ENCODE measurements at places on chromosomes 12 and 14.

GRCh38 chr12:5371631-5372030, 60.3 kb upstream of the NTF3 start:
- no peak for DNase-seq

DNA sequence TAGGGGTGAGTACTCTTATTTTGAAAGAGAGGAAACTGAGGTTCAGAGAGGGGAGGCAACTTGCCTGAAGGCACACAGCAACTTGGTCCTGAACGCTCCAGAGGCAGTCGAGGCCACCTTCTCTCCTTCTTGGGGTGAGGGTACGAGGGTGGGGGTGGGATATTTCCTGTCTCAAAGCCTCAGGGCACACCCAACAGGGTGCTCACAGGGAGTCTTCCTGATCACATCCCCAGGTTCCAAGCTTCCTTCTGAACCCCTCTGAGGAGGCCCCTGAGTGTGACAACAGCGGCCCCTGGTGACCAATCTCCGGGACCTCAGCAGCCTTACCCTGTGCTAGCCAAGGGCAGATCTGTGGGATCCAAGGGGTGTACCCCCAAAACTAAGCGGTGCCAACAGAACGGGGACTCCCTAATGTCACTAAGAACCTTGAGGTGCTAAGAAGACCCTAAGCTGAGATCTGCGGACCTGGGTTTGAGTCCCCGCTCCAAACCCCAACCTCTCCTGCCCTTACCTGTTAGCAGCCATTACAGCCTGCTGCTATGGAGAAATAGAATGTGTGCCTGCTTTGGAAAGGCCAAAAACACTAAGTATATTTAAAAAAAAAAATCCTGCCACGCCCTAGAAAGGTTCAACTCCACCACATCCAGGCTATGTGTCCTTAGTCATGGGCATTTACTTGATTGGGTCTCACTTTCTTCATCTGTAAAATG, 57.9 kb downstream of the TRPV4 start:
- DNase-seq = peak; percentile 42

GRCh38 chr12:78964521-78964920, 99.9 kb downstream of the SYT1 start:
- no peak for DNase-seq

GRCh38 chr14:104688505-104689108, 811 bp upstream of the INF2 start:
- no peak for DNase-seq

- no peak for DNase-seq
Measured at GRCh38 chr14:105294142-105294597, 6.6 kb downstream of the BRF1 start.

DNA sequence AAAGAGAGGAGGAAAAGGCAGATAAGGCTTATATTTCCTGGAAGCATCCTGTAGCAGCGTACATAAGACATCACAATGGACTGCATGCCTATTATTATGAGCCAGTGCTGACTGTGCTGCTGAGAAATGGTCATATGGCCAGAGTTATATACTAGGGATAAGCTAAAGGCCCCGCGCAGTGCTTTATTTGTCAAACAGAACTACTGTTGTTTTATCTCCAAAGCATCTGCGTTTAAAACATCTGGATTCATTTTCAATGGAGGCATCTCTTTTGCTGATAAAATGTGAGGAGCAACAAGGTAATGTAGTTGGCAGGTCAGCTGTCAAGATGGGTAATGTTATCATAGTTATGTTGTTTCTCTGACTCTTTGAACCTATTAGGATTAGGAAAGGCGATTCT, 28.0 kb upstream of the LMNTD1 start:
- no peak for DNase-seq

GRCh38 chr12:130933269-130933995, 20.3 kb upstream of the ADGRD1 start:
- DNase-seq = no peak

DNA sequence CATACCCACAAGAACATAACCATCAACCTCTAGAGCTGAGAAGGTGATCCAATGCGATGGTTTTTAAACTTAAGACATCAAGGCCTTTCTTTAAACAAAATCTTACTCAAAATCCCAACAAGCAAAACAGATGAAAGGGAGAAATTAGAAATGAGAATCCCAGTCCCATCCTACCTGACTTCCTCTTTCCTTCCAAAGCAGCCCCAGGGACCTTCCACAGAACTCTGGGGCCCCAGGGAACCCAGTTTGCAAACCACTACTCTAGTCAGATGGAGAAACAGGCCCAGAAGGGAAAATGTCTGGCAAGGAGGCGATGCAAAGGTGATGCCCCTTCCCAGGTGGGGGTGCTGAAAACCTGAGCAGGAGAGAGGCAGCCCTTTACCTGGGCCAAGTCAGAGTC, 29.0 kb upstream of the CMKLR1 start:
- DNase-seq = no peak

DNA sequence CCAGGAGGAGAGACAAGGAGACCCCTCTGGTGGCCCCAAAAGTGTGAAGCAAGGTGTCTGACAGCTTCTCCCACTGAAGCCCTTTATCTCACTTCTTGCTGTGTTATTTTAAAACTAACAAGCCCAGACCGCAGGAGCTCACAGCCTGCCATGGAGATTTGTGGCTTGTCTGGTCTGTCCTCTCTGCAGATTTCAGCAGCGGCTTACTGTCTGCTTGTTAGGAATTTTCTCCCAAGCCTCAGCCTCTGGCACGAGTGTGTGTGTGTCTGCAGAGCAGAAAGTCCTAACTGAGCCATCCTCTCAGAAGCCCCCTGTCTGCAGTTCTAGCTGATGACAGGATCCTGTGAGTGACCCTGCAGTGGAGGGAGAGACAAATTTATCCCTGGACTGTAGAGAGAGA, 87.9 kb upstream of the HSPB8 start:
- no peak for DNase-seq

DNA sequence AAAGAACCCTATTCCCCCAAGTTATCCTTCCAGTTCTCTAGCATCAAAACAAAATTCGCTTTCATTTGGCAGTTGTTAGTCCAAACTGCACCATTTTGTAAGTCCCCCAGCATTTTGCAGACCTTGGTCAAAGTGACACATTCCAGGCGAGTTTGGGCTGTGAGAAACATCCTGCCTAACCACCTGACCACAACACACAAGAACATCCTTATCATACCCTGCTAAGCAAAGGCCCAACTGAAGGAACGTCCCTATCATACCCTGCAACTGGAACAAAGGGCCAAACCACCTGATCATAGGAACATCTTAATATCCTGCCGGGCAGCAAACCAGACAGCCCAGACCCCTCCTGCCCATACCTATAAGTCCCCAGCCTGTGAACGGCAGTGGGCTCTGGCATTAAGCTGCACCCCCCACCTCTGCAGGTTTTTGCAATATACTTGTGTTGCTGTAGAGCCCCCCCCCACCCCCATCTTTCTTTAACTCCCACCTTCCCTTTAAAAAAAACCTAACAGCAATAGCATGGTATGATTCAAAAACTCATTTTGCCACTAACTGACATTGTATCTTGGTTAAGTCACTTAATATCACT, 2.7 kb downstream of the PCNX4 start:
- no peak for DNase-seq

GRCh38 chr12:131872154-131873051, 22.0 kb upstream of the ULK1 start:
- no peak for DNase-seq

DNA sequence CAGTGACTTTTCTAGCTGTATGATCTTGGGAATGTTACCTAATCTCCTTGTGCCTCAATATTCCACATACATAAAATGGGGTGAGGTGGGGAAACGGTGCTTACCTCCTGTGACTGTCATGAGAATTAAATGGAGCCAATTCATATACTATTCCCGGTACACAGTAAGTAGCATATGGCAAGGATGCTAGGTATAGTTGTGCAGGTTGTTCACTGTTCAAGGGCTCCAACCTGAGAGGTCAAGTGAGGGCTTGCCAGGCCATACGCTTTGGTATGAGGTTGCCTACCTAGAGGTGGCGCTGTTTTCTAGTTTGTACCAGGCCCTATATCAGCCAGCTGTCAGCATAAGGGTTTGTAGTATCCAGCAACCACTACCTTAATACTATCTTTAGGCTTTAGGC, 3.6 kb upstream of the BATF start:
- no peak for DNase-seq

GRCh38 chr14:76462330-76462729, 86.4 kb downstream of the ESRRB start:
- no peak for DNase-seq

GRCh38 chr12:19144287-19144686, 14.8 kb downstream of the PLEKHA5 start:
- no peak for DNase-seq

DNA sequence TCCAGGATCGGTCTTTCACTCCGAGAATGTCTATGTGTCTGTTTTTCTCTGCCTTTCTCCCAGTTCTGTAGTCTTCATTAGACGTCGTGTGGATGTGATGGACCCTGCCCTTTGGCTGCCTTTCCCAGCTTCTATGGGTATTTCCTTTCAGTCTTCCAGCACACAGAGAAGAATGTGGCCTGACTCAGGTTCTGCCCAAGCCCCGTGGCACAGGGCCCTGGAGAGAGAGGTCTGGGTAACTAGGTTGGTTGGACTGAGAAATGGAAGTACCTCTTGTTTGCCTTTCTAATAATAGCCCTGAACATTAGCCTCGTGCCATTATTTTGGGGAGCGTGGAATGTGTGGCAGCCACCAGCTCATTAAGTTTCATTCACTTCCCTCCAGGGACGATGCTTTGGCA, 3.8 kb downstream of the FOXJ2 start:
- no peak for DNase-seq
